BE2C (cell line): ENCODE measurements at places on chromosomes 6 and 20.

- peak; percentile 32 for DNase-seq
Measured at GRCh38 chr6:136351518-136352110, 62.0 kb upstream of the BCLAF1 start.

DNA sequence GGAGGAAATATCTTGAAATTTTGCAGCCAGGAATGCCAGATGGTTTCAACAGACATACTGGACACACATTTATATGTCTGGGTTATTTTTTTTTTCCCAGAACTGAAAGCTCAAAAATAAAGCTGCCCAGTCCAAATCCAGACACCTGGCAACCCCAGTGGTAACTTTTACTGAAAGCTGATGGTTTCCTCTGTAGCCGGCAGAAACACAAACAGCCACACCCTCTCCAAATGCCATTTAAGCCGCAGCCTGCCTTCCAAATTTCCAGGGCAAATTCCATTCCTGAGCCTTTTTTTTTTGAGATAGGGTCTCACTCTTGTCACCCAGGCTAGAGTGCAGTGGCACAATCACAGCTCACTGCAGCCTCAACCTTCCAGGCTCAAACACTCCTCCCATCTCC lies 6.5 kb upstream of the PREX1 start:
- DNase-seq: no peak

GRCh38 chr20:12022126-12022525 lies 104.4 kb downstream of the BTBD3 start:
- DNase-seq: no peak

DNA sequence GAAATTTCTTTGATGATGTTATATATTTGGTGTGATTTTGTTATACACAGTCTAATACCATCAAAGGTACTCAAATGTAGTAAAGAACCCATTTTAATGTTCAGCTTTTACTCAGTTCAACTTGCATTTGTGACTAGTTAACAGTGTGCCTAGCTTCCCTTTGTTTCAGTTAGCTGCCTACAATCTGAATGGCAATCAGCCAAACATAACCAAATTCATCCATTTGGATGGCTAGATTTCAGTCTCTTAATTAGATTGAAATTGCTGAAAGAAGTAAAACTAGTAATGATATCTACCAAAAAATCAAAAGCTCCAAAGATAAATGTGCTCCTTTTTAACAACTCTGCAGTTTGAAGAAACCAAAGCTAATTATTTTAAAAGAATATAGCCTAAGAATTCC lies 6.9 kb downstream of the EPHA7 start:
- DNase-seq: no peak

- no peak for DNase-seq
Measured at GRCh38 chr6:88238901-88239300, 72.8 kb upstream of the CNR1 start.

GRCh38 chr20:4946986-4947385 lies 54.3 kb downstream of the SLC23A2 start:
- DNase-seq: no peak

GRCh38 chr20:61706259-61706961 lies 359.3 kb downstream of the TAF4 start:
- no peak for DNase-seq

- DNase-seq: no peak
Measured at GRCh38 chr6:74936886-74937285, 269.0 kb downstream of the COL12A1 start.

GRCh38 chr20:10710991-10711775 lies 37.4 kb upstream of the JAG1 start:
- no peak for DNase-seq

GRCh38 chr20:20204256-20204655 lies 151.9 kb downstream of the CFAP61 start:
- DNase-seq: peak; percentile 43

GRCh38 chr6:99022039-99022609 lies 74.4 kb upstream of the FBXL4 start:
- no peak for DNase-seq

DNA sequence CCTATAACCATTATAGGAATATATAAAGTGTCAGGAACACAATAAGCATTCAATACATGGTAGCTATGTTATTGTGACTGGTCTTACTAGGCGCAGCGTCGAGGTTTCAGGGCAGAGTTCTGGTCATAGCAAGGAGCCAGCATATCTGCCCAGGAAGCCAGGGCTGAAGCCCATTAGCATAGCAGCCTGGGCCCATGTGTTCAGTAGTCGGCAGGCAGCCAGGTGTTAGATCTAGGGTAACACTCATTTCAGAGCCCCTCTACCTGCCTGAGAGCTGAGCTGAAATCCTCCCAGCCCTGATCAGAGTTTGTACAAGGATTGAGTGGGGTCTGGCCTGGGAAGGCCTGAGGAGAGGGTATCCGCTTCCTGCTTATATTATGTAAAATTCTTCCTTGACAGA lies 32.1 kb downstream of the C20orf173 start:
- no peak for DNase-seq

GRCh38 chr20:16271450-16271849 lies 301.8 kb downstream of the KIF16B start:
- DNase-seq: no peak

- no peak for DNase-seq
Measured at GRCh38 chr6:16473184-16473907, 235.0 kb downstream of the GMPR start.

GRCh38 chr6:84645563-84646266 lies 118.7 kb downstream of the TBX18 start:
- DNase-seq: peak; percentile 31

- no peak for DNase-seq
Measured at GRCh38 chr6:132087391-132087790, 136.2 kb upstream of the CCN2 start.

DNA sequence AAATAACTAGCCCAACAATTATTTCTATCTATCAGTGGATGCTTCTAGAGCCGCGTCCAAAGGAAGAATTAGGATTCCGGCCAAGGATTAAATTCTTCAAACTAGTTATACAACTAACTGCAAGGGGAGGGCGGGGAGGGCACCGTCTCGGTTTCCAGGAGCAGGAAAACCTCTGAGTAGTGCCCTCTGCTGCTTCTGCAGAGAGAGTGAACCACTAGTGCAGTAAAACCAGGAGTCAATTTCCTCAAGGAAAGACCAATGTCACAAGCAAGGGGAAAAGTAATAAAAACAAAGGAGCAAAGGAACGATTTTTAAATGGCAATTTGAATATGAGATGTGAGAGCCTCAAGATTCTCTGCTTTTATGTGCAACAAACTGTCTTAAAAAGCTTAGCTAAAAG lies 16.5 kb upstream of the UBE2J1 start:
- no peak for DNase-seq

DNA sequence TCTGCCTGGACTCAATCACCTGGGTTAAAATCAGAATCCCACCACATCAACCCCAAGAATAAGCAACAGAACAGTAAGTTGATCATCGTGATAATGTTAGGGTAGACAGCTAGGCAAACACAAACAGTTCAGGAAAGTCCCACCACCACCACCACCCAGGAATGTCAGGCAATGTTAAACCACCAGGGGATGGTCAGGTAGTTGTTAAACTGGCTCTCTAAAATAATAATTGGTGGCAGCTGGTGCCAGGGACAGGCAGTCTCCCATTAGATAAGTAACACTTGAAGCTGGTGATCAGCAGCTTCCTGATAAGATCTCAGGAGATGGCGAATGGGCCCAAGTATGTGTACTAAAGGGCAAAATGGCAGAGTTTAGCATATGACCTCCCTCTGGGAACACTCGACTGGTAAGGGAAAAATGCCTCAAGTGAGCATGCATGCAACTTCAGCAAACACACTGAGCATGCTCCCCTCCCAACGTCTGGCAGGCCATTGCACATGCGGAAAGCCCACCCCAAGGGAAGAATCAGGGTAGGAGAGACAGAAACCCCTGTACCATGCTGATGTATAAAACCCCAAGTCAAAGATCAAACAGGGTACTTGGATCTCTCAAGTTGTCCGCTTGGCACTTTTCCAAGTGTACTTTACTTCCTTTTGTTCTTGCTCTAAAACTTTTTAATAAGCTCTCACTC lies 66.6 kb downstream of the IPCEF1 start:
- no peak for DNase-seq

DNA sequence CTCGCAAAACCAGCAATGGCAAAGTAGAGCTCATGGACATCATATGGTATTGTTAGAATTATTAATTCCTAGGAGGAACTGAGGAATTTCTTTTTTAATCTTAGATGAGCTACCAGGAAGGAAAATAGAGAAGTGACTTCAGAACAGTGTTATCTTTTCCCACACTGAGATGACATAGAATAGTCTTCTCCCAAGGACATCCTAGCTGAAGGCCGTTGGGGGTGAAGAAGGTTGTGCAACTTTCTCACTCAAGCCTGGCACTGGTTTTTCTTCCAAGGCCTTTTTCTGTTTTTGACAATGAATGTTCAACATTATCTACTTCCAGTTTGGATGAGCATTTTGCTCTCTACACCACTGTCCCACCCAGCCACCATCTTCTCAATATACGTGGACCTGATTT lies 35.8 kb upstream of the MAS1 start:
- no peak for DNase-seq

- no peak for DNase-seq
Measured at GRCh38 chr6:8085053-8085511, 17.3 kb downstream of the EEF1E1 start.

DNA sequence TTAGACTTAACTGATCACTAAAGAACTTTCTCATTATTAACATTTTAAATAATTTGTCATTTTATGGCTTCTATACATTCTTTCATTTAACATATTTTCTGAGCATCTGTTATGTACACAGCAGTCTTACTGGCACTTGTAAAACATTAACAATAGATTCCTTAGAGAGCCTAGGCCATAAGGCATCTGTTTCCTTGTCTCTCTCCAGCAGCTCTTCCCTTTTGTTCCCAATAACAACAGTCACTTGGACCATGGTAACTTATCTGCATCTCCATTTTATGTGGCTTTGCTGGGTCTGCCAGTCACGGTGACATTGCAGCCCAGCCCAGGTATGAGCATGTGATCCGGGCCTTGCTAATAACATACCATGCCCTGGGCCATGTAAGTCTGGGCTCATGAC lies 11.7 kb upstream of the TASP1 start:
- DNase-seq: no peak

- no peak for DNase-seq
Measured at GRCh38 chr6:39263303-39264037, 34.2 kb upstream of the KCNK5 start.

DNA sequence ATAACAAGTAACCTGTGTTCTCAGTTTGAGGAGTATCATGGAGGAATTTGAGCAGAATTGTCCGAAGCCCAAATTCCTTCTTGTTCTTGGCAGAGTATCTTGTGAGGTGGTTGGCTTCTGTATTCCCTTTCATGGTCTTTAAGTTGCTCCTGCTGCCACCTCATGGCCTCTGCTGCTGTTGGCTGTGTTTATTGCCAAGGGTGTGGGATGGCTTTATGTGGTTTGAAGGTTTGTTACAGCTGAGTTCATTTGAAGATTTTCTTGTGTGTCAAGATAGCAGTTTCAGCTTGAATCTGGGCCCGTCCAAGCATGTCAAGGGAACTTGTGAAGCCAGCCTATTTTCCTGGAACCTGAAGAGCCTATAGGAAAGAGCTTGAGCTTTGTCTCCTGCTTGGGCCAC lies 20.2 kb upstream of the TTK start:
- DNase-seq: no peak

GRCh38 chr20:59232618-59233017 lies 67.8 kb upstream of the EDN3 start:
- DNase-seq: no peak

DNA sequence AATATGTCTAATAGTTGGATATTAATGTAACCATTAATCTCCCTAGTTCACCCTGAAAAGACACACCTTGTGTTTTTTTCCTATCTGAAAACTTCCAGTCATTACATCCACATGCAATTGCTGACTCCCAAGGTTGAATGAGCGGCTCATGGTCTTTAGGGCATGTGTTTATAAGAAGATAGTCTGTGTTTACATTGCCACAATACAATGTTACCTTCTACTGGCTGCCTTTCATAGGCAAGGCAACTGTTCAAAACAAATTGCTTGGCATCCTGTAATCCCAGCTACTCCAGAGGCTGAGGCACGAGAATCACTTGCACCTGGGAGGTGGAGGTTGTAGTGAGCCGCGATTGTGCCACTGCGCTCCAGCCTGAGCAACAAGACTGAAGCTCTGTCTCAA lies 86.8 kb upstream of the SHLD1 start:
- DNase-seq: no peak
